MG63 (cell line): ENCODE measurements at places on chromosomes 7 and 10. TPM values are rescaled to one million over a fixed set of nuclear protein-coding genes. Genes with fewer than 3 reads are reported as not detected.
A peak's percentile ranks its signal among the peaks of the same experiment; 100 is the strongest.

EMX2 gene
- 0.33 TPM in 1 of 2 replicates, not detected in the other for total RNA-seq

NPC1L1 gene
- total RNA-seq, result 0.07 TPM in 1 of 2 replicates, not detected in the other

SLC29A4 gene
- 2.7 and 4.4 TPM in 2 replicates for total RNA-seq

CLCN1 gene
- total RNA-seq, result not detected in 2 replicates

SRRT gene
- 60.3 and 102 TPM in 2 replicates for total RNA-seq

DKK1 gene
- total RNA-seq, result 403 and 429 TPM in 2 replicates

IMMP2L gene
- total RNA-seq, result 1.5 and 8.8 TPM in 2 replicates

TACR2 gene
- total RNA-seq, result not detected in 2 replicates

CACNB2 gene
- not detected in 2 replicates for total RNA-seq

ATOH7 gene
- not detected in 2 replicates for total RNA-seq

FAM24A gene
- not detected in 2 replicates for total RNA-seq

ACSM6 gene
- total RNA-seq, result not detected in 2 replicates

FASTK gene
- total RNA-seq, result 47.5 and 71.5 TPM in 2 replicates

CCDC3 gene
- 0.52 and 3.3 TPM in 2 replicates for total RNA-seq

CDCA7L gene
- 94.0 and 118 TPM in 2 replicates for total RNA-seq

FAM25A gene
- 12.0 TPM in 1 of 2 replicates, not detected in the other for total RNA-seq

RELN gene
- total RNA-seq, result 1.3 and 3.1 TPM in 2 replicates

NME8 gene
- not detected in 2 replicates for total RNA-seq

DNA sequence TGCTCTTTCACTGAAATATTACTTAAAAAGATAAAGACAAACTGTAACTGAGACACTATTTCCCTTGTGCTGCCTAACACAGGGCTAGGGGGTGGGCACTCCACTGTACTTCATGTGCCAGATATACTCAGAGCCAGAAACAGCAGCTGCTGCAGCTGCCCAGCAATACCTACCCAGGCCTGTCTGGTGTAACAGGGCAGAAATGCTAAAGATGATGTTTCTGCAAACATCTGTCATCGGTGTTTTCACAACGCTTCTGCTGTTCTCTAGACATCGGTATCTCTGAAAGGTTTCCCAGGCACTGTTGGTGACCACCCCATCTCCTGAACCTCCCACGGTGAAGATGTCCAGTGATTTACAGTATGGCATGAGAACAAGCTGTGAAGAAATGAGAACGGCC lies 42.7 kb downstream of the LAMB1 start:
- DNase-seq, result no peak

DNA sequence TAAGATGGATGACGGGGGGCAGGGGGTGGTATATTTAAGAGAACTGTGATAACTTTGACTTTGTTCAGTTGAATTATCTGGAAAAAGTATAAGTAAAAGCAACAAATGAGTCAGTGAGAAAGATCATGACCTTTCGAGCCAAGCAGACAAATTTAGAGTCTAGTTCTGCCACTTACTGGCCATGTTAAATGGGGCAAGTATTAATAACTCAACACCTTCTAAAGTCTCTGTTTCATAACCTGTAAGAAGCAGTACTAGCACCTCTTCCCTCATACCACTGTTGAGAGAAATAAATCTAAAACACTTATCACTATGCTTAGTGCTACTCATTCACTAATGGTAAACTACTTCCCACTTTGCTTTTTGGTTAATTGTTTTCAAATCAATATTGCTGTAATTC lies 604.4 kb upstream of the LRRN3 start:
- DNase-seq, result no peak

- DNase-seq, result peak; percentile 60
These were observed 74.4 kb upstream of the TCF7L2 start for GRCh38 chr10:112875476-112876267.

- no peak for DNase-seq
These were observed 210.1 kb upstream of the KCTD7 start for GRCh38 chr7:66418537-66418936.

- DNase-seq, result no peak
These were observed 1148.5 kb upstream of the CELF2 start for GRCh38 chr10:9869205-9869604.

- peak; percentile 39 for DNase-seq
These were observed 1080.9 kb upstream of the C7orf33 start for GRCh38 chr7:147509541-147510200.

DNA sequence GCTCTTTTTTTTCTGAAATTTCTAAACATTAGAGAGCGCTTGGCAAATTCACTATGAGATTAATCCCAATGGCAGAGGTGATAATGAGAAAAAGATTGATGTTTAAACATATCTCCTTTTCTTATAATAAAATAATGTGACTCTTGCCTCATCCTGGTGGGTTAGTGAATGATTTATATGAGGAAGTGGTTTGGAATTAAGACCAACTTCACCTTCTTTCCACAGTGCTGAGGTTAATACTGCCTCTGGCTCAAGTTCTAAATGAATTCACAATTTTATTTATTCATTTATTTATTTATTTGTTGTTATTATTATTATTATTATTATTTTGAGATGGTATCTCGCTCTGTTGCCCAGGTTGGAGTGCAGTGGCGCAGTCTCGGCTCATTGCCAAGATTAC lies 40.5 kb upstream of the ADO start:
- DNase-seq, result no peak

GRCh38 chr7:158758586-158759244 lies 54.1 kb upstream of the NCAPG2 start:
- DNase-seq, result no peak

GRCh38 chr10:16612115-16612980 lies 90.7 kb upstream of the C1QL3 start:
- DNase-seq, result no peak

DNA sequence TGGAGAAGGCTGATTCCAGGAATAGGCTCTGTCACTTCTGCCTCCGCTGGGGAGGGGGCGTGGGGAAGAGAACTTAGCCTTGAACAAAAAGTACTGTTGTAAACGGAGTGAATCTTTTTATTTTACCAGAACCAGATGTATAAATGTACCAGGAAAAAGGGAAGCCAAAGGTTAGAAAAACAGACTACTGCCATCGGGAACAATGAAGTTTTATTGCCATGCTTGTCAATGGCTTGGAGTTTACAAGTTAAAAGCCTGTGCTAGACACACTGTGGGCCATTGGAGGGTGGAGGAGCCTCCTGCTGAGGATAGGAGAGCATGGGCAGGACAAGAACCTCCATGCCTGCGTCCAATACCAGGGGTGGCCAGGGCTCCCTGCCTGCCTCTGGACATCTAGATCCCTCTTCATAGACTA lies 161.7 kb upstream of the LYZL2 start:
- DNase-seq, result no peak

GRCh38 chr10:80530251-80530650 lies 7.5 kb upstream of the SH2D4B start:
- DNase-seq, result peak; percentile 41

DNA sequence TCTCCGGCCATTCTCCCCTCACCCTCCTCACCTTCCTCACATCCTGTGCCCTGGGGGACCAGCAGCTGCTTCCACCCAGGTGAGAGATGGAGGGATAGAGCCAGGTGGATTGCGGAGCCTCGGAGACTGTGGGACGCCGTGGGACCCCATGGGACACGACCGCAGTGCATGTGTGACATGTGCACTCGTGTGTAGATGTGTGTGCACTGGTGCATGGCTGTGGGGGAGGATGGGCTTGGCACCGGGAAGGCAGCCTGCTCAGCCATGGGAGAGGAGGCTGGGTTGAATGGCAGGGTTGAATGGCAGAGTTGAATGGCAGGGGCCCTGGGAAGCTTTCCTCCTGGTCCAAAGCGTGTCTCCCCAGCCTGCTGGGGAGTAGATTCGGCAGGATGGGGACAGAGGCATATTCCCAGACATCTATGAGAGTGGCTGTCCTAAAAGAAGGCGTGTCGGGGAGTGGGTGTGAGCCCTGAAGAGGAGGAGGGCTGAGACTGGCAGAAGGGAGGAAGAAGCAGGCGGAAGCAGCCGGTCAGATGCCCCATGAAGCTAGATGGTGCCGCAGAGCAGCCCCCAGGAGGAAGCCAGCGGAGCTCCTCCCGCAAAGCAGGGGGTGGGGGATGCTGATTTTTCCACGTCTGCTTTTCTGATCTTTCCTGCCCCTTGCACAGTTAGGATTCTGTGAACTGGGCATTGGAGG lies 815 bp downstream of the GIMAP8 start:
- no peak for DNase-seq

DNA sequence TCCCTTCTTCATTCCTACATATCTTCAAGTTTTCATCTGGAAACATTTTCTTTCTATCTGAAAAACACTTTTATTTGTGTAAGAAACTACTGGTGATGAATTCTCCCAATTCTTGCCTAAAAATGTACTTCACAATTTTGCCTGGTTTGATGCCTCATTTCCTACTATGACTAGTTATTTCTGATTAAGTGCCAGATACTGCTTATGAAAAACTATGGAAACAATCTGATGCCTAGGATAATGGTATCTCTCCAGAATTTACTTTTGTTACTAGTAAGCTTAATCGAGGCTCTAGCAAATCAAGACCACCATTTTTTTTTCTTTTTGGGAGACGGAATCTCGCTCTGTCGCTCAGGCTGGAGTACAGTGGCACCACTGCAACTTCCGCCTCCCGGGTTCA lies 31.3 kb downstream of the CACUL1 start:
- DNase-seq, result no peak

- DNase-seq, result no peak
These were observed 65.0 kb downstream of the INPP5A start for GRCh38 chr10:132602614-132603013.

DNA sequence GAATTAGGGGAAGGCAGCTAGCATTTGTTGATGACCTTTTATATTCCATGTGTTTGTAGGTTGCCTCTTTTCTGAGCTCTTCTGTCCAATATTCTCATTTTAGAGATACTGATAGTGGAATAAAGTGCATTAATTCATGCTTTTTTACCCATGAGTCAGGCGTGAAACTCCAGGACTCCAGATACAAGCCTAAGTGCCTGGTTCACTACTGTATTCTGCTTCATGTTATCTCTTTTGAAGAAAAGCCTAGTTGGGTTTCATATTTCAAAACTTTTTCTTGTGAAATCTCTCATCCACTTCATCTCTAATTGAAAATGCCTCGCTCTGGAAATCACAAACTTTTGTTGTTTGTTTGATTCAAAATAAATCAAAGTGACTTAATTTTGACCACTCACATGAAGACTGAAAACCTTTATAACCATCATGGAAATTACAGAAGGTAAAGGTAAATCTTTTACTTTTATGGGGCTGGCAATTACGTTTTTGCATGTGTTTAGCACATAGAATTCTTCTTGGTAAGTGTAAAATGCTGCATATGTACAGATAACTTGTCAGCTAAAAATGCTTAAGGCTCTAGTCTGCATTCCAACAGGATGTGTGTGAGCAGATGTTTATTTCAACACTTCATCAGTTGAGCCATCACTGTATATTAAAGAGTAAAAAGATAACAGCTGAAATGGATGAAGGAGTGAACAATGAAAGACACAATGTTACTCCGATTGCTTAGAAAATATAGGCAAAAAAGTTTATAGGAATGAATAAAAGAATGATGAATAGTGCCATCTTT lies 961.8 kb upstream of the CELF2 start:
- no peak for DNase-seq

GRCh38 chr7:154640917-154641316 lies 362.0 kb downstream of the PAXIP1 start:
- DNase-seq, result no peak

- no peak for DNase-seq
These were observed 145.6 kb downstream of the CCDC71L start for GRCh38 chr7:106515321-106515720.

DNA sequence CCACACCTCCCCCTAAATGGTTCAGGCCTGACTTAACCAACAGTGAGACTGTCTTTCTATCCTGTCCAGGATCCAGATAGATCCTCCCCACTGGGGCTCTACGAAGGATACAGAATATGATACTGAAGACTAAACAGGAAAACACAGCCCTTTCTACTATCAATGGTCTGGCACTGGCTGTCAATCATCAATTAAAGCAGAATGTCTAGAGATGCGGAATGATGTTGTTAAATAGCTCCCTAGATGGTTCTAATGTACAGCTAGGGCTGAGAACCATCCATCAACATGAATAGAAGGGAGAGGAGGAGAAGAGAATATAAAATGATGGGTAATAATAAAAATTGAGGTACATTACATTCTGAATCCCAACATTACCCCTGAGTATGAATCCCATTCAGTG lies 314.3 kb upstream of the CELF2 start:
- no peak for DNase-seq

DNA sequence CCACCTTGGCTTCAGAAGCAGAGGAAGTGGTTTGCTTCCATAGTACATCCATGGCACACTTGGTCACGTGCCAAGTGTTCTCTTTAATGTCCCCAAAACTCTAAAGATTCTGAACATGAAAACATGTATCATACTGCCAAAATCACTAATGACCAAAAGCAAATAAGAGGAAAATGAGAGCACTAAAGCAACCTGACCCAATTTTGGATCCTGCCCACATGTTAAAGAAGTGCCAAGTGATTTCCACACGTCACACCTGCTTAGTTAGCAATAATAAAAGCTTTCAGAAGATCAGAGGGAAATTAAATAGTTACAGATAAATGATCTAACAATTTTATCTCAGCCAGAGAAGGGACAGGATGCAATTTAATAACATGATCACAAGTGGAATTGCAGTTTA lies 1170.0 kb downstream of the XPNPEP1 start:
- no peak for DNase-seq

- DNase-seq, result no peak
These were observed 230.9 kb downstream of the CAMK1D start for GRCh38 chr10:12579954-12580858.

- DNase-seq, result no peak
These were observed 784.7 kb upstream of the AUTS2 start for GRCh38 chr7:68813551-68814080.

- DNase-seq, result no peak
These were observed 21.4 kb downstream of the DENND2A start for GRCh38 chr7:140619176-140619575.
